MCF 10A (cell line): ENCODE measurements at places on chromosomes 6 and 20.

DNA sequence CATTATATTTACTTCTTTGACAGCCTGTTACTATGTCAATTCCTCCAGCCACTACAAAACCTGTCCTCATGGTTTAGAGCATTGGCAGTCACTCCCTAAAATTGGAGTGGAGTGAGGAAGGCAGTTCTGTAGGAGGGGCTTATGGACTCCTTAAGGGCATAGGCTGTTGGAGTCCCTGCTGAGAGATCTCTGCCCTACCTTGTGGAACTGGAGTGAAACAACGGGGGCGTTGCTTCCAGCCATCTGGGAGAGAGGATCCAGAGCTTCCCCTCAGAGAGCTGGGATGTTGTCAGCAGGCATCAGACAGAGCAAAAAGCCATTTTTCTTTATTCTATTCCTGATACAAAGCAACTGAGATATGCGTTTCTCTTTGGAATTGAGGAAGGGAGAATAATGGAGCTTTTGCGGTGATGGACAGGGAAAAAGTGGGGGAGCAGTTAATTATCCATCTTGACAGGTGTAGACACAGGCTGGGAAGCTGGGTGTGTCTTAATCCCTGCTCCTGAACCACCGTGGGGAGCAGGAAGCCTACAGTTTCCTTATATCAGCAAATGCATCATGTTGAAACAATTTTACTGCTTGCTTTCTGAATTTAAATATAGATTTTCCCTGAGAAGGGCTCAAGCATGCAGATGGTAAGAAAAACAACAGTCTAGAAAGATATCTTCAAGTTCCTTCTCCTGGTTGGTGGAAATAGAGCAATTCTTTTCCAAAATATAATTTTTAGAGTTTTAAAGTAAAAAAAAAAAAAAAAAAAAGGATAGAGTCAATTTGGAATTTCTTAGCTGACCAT, 402.5 kb downstream of the PLCB1 start:
- DNase-seq, result no peak

- DNase-seq, result peak; percentile 65
Observed at GRCh38 chr6:133705066-133705465, 183.8 kb upstream of the TCF21 start.

- DNase-seq, result peak; percentile 73
Observed at GRCh38 chr6:85126485-85127167, 323.3 kb upstream of the NT5E start.

DNA sequence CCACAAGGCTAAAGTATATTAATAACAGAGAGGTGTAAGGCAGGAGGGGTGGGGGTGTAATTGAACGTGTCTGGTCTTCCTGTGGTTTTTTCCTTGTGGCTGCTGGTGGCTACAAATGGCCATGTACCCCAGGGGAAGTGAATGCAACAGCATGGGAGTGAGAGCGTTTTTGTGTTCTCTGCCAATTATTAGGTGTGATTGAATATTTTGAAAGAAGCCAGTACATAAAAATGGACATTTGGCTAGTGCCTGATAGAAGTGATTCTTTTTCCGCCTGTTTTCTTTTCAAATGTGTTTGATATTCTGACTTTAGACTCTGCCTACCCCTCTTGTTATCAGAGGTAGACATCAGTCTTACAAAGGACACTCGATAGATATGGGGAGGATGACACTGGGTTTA, 141.3 kb downstream of the PRL start:
- DNase-seq, result no peak

GRCh38 chr20:38945012-38945411, 17.1 kb upstream of the DHX35 start:
- DNase-seq, result no peak

DNA sequence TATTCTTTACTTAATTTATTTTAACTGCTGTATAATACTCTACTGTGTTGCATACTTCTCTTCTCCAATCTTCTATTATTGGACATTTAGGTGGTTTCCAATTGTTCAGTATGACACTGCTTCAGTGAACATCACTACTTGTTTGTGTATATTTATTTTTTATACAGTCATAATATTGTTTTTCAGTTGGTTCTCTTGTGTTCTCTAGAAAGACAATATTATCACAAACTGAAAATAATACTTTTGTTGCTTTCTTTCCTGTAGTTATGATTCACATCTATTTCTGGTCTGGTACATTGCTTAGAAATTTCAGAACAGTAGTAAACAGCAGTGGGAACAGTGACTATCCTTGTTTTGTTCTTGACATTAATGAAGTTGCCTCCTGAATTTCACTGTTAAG, 62.8 kb upstream of the GTSF1L start:
- no peak for DNase-seq
